ENCODE measurements at places on chromosomes 3 and 15.

DNA sequence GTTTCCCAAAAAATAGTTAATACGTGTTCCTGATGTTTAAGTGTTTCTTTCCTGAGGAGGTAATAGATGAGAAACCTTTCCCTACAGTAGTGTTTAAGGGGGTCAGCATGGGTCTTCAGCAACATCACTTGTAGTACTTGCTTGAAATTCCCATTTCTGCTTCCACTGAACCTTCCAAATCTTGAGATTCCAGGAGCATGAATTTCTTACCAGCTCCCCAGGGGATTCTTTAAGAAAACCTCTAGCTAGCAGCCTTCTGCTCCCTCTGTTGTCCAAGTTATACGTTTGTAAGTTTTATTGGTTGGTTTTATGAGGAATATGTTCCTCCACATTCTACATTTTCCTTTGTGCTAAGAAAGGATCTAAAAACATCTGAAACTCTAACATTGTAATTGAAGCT lies 38.2 kb upstream of the ACP3 start:
- no peak for DNase-seq

GRCh38 chr3:149604125-149604875 lies 53.5 kb downstream of the WWTR1 start:
- no peak for DNase-seq

GRCh38 chr15:100767001-100767825 lies 112.4 kb upstream of the ALDH1A3 start:
- DNase-seq, result no peak

- no peak for DNase-seq
These were observed 34.0 kb downstream of the ZDHHC23 start for GRCh38 chr3:113981803-113982202.

All from stomach (tissue), 19 donors.